Activated CD8-positive, alpha-beta T cell treated with anti-CD3 and anti-CD28 coated beads, Interleukin-2, amount 10 ng/mL, durations not matched to agents 7 days and 5 days (primary cell): ENCODE measurements at places on chromosomes 5 and 9. TPM values are rescaled to one million over a fixed set of nuclear protein-coding genes. Genes with fewer than 3 reads are reported as not detected.
A peak's percentile ranks its signal among the peaks of the same experiment; 100 is the strongest.

GRCh38 chr9:131281119-131281965, 5.0 kb upstream of the FAM78A start:
- H3K4me3 ChIP-seq, result no peak overlapping the region
- H3K27me3 ChIP-seq, result peaks cover 29% of the 10 kb centered on the region
- H3K4me1 ChIP-seq, result peaks cover 25% of the 10 kb centered on the region
- no peak for DNase-seq

Gene SIGMAR1
- total RNA-seq, result 66.7 TPM

Gene LHX3
- 0.16 TPM for total RNA-seq

Gene ANKRD34B
- total RNA-seq, result not detected

DNA sequence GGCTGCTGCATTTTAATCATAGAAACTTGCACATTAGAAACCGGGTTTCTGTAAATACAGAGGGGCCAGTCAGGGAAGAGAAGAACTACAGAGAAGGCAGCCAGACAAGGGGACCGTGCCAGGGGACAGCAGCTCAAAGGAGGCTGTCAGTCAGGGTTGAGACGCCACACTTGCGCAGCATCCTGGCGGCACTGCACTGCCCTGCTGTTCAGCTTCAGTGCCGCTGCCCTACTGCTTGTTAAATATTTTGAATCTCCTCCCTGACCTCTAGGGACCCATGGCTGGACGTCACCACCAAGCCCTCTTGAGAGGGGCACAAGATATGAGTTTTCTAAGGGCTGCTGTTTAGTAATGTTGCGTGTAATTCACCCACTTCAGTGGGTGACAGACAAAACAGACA, 43.6 kb upstream of the ZBTB43 start:
- no peak overlapping the region for H3K27ac ChIP-seq
- H3K4me1 ChIP-seq, result no peaks in the 10 kb centered on the region
- DNase-seq, result no peak
- peaks cover 4% of the 10 kb centered on the region for H3K27me3 ChIP-seq
- no peak overlapping the region for H3K4me3 ChIP-seq

Gene ROR2
- 0.05 TPM for total RNA-seq

- no peak overlapping the region for H3K4me3 ChIP-seq
- no peaks in the 10 kb centered on the region for H3K36me3 ChIP-seq
- H3K27ac ChIP-seq, result no peak overlapping the region
- DNase-seq, result no peak
- no peaks in the 10 kb centered on the region for H3K4me1 ChIP-seq
Observed at GRCh38 chr9:135341612-135342169, 137.9 kb upstream of the PPP1R26 start.

DNA sequence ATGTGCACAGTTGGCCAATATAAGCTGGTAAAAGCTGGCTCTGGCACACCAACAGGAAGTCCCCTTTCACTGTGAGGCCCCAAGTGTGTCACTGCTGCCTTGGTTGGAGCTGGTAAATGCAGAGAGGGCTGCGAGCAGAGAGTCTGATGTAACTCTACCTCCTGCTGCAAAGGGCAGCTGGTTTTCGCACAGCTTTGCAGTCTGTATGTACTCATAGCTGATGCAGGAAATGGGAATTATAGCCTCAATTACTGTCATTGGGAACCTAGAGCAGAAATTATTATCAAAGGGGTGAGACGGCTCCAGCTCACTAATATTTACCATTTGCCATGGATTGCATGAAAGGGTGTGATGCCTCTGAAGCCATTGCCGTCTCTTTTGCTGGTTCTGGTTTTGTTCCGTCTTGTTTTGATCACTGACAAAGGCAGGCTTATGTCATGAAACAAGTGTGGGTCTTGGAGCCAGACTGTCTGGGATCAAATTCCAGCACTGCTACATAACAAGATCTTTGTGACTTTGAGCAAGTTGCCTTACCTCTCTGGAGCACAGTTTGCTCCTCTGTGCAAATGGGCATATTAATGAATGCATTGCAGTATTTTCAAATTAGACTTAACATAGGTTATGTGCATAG, 124.3 kb upstream of the SLC25A48 start:
- H3K36me3 ChIP-seq, result no peaks in the 10 kb centered on the region

Gene ECSCR
- not detected for total RNA-seq

Gene TLX3
- not detected for total RNA-seq

Gene SLC9A3
- total RNA-seq, result 1.9 TPM

- no peak overlapping the region for H3K27ac ChIP-seq
- DNase-seq, result no peak
- no peaks in the 10 kb centered on the region for H3K27me3 ChIP-seq
- H3K4me1 ChIP-seq, result no peaks in the 10 kb centered on the region
Observed at GRCh38 chr5:173697931-173698579, 81.6 kb upstream of the BOD1 start.

GRCh38 chr5:168779333-168779732, 200.2 kb upstream of the PANK3 start:
- no peak for DNase-seq
- H3K4me3 ChIP-seq, result no peak overlapping the region
- no peaks in the 10 kb centered on the region for H3K36me3 ChIP-seq
- no peaks in the 10 kb centered on the region for H3K27me3 ChIP-seq
- H3K27ac ChIP-seq, result no peak overlapping the region
- H3K4me1 ChIP-seq, result no peaks in the 10 kb centered on the region

Gene SPAAR
- total RNA-seq, result not detected

Gene LYRM7
- 16.3 TPM for total RNA-seq

- H3K27me3 ChIP-seq, result no peaks in the 10 kb centered on the region
- H3K4me1 ChIP-seq, result peaks cover 3% of the 10 kb centered on the region
- no peak overlapping the region for H3K4me3 ChIP-seq
- no peaks in the 10 kb centered on the region for H3K36me3 ChIP-seq
Observed at GRCh38 chr5:140391312-140391711, 10.3 kb upstream of the ANKHD1 start.

DNA sequence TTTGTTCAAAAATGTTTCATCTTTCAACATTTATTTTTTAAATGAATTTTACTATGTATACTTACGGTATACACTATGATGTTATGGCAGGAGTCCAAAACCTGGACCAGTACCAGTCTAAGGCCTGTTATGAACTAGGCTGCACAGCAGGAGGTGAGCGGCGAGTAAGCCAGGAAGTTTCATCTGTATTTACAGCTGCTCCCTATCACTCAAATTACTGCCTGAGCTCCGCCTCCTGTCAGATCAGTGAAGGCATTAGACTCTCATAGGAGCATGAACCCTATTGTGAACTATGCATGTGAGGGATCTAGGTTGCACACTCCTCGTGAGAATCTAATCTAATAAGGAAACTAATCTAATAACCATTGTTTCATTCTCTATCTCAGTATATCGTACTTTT, 715.5 kb upstream of the PTPRD start:
- no peak for DNase-seq
- H3K4me1 ChIP-seq, result no peaks in the 10 kb centered on the region
- no peak overlapping the region for H3K27ac ChIP-seq

Gene EDIL3
- not detected for total RNA-seq

Gene GPR151
- not detected for total RNA-seq

DNA sequence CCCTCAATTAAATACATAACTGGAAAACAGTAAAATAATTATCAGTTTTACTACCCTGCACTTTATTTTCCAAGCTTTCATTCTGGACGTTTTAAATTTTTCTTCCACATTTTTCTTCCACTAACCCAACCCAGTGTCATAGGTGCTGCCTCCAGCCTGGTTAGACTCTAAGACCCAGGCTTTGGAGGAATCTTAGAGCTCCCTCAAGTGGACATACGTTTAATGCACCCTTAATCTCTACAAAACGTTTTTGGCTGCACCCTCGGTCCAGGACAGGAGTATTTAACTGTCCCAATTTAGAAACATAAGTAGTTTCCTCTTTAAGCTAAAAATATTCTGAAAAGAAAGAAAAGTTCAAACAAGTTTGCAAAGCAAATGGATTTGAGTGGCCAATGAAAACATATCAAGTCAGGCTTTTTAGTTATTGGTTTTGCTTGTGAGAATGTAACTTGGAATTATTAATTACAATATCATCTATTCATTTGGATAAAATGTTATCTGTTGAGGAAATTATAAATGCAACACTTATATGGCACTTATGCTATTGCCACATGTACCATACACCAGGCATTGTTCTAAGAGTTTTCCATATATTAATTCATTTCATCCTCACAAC, 38.9 kb downstream of the CDH6 start:
- no peaks in the 10 kb centered on the region for H3K27me3 ChIP-seq
- DNase-seq, result no peak
- no peaks in the 10 kb centered on the region for H3K36me3 ChIP-seq

- H3K4me1 ChIP-seq, result no peaks in the 10 kb centered on the region
- no peak overlapping the region for H3K4me3 ChIP-seq
- H3K27ac ChIP-seq, result no peak overlapping the region
- H3K27me3 ChIP-seq, result no peaks in the 10 kb centered on the region
- H3K36me3 ChIP-seq, result no peaks in the 10 kb centered on the region
- no peak for DNase-seq
Observed at GRCh38 chr5:180026734-180027458, 44.7 kb downstream of the RNF130 start.

- H3K36me3 ChIP-seq, result no peaks in the 10 kb centered on the region
- no peak for DNase-seq
- H3K27ac ChIP-seq, result no peak overlapping the region
- H3K4me3 ChIP-seq, result no peak overlapping the region
Observed at GRCh38 chr5:153122403-153122802, 368.1 kb upstream of the GRIA1 start.

Gene TRIM7
- total RNA-seq, result 1.5 TPM

DNA sequence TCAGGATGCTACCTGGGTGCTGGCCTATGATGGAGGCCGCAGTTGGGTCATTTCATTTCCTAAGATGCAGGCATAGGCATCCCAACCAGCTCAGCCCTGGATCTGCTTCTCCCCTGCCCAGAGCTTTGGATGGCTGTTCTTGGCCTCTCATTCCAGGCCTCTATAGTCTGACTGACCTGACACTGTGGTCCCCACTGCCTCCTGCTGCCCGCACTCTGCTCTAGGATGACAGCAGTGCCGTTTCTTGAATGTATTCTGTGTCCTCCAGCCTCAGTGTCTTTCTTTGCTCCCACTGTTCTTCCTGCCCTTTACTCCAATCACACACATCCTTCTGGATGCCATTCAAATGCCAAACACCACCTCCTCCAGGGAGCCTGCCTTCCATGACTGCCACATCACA, 235.7 kb downstream of the HSPA4 start:
- no peaks in the 10 kb centered on the region for H3K27me3 ChIP-seq
- H3K4me3 ChIP-seq, result no peak overlapping the region
- no peaks in the 10 kb centered on the region for H3K4me1 ChIP-seq
- no peak overlapping the region for H3K27ac ChIP-seq
- peak; percentile 48 for DNase-seq
- H3K36me3 ChIP-seq, result no peaks in the 10 kb centered on the region
